ENCODE measurements at places on chromosomes 12 and 14.

DNA sequence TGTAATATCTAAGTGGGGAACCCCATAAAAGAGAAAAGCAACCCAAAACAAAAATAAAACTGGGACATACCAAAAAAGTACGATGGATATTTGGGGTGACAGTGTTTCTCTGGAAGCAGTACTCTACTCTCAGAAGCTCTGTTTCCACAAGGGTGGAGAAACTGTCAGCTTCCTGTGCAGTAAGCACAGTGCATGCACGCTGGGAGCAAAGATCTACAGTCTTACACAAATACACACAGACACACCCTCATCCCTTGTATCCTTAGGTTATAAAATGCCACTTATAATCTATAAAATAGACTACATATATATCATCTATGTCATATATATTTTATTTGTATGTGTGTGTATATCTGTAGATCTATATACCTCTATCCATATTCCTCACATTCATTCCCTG lies 225.8 kb upstream of the SOX5 start:
- no peak for DNase-seq

GRCh38 chr14:33510991-33511390 lies 439.9 kb downstream of the EGLN3 start:
- no peak for DNase-seq

GRCh38 chr12:49550693-49551252 lies 11.9 kb downstream of the KCNH3 start:
- DNase-seq: no peak

GRCh38 chr14:42224053-42224888 lies 617.6 kb downstream of the LRFN5 start:
- DNase-seq: peak; percentile 61

DNA sequence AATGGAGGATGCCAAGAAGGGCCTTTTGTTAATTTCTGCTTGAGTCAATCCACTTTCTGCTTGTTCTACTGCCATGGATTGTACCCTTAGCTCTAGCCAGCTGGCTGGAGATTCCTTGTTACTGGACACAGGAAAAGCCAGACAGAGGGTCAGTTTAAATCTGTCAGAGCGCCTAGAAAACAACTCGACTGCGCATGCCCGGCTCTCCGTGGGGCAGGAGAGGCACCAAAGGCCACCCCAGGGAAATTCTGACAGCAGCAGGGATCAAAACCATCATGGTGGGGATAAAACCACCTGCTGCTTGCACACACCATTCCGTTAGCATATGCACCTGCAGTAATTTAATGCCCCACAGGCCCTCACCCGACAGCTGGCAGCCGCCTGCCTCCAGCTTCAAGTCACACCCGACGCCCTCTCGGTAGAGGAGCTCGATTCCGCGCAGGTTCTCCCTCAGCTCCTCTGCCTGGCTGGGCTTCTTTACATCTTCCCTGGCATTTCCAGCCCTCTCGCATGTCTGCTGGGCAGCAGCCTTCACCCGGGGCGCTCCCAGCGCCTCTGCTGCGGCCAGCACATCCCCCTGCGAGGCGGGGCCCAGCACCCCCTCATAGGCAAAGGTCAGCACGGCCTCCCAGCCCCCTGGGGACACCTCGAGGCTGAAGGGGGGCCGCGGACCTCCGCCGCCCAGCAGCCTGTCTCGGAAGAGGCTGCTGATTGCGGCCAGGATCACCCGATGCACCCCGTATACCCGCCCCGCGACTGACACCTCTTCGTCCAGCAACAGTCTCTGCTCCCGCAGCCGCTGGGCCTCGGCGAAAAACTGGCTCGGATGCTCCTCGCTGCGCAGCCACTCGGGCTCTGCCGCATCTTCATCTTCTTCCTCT lies 1.0 kb downstream of the KLHL33 start:
- DNase-seq: peak; percentile 53

DNA sequence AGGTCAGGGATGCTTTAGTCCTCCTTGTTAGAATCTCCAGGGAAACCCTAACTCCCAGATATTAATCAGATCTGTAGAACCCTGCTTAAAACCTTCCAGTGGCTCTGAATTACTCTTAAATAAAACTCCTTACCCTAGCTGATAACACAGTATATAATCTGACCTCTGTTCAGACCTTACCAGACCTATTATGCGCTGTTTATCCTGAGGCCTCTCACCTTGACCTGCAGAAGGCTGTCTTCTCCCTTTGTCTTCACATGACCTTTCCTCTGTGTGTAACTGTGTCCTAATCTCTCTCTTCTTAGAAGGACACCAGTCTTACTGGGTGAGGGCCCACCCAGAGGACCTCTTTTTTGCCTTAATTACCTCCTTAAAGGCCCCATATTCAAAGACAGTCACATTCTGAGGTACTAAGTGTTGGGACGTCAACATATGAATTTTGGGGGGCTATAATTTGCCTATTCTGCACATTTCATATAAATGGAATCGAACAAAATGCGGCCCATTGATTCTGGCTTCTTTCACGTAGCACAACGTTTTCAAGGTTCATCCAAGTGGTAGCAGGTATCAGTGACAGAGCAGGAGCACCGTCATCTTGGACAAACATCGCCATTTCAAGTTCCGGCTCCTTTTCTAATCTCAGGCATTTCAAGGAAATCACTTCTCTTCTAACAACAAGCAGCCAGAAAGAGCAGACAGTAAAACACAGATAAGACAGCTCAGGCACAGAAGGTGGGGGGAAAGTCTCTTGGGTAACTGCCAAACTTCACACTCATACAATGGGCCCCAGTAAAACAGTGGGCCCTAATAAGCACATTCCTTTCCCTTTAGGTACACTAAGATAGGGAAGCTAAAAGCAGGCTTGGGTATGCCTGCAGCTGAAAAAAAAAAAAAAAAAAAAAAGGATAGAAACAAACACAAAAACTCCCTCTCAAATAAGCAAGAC lies 200.2 kb upstream of the NUDT4 start:
- DNase-seq: no peak

DNA sequence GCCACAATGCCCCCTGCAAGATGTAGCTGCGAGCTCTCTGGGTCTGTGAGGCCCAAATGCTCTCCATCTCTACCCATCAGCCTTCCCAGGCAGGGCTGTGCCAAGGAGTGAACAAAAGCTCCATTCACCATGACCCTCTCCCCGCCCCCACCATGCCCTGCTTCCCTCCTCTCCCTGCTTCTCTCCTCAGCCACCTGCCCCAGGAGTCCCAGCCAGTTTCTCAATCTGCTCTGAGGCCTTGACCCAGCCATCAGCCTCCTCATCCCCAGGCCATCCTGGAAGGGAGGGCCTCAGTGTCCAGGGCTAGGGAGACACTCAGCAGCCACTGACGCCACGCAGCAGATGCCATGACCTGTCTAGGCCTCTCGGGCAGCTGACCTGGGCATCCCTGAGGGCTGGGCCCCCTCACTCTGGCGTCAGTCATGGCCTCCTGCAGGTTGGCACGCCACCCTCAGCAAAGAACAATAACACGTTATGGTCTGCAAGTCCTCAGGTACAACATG lies 8.5 kb upstream of the KRT5 start:
- no peak for DNase-seq

GRCh38 chr12:97837401-97837800 lies 374.8 kb downstream of the RMST start:
- DNase-seq: peak; percentile 26

GRCh38 chr12:12954356-12954755 lies 2.4 kb upstream of the GPRC5D start:
- peak; percentile 10 for DNase-seq

- DNase-seq: no peak
Observed at GRCh38 chr14:64536488-64537245, 3.9 kb upstream of the HSPA2 start.

DNA sequence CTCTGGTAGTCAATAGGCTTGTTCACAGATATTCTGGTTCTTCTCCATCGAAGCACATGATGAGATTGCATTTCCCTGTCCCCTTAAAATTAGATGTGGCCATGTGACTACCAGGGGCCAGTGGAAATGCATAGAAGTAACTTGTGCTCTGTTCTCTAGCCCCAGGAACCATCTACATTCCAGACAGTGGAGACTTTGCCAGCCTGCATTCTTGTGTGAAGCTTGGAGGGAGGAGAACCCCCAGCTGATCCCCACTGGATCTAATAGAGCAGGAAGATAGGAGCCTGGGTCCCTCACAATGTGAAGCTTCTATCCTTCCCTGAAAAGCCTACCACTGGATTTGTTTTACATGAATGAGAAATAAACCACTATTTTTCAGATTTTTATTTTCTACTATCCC lies 130.1 kb downstream of the KITLG start:
- DNase-seq: no peak

DNA sequence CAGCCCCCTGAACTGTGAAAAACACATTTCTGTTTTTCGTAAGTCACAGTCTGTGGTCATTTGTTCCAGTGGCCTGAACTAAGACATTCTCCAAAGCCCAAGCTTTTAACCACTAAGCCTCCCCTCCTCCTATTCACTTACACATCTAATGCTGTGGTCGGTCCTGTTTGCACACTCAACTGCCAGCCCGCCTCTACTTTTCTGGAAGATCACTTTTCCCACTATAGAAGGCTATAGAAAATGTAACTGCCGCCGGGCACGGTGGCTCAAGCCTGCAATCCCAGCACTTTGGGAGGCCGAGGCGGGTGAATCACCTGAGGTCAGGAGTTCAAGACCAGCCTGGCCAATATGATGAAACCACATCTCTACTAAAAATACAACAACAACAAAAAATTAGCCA lies 524.7 kb upstream of the TMEM132C start:
- no peak for DNase-seq

GRCh38 chr12:82971584-82971983 lies 284.9 kb downstream of the TMTC2 start:
- no peak for DNase-seq

DNA sequence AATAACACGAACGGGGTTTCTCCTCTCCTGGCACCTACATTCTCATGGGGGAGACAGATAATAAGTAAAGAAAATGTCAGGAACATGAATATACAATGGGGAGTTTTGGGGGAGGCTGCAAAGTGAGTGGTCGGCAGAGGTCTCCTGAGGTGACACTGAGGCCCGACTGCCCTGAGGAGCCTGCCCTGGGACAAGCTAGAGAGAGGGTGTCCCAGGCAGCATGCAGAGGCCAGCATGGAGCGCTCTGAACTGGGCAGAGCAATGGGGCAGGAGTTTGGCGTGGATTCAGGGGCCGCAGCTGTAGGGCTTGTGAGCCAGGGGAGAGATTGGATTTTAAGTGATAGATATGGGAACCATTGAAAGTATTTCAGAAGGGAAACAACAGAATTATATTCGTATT lies 320.5 kb downstream of the CACNA1C start:
- no peak for DNase-seq

- DNase-seq: peak; percentile 2
Observed at GRCh38 chr14:96038558-96038919, 623 bp upstream of the C14orf132 start.

DNA sequence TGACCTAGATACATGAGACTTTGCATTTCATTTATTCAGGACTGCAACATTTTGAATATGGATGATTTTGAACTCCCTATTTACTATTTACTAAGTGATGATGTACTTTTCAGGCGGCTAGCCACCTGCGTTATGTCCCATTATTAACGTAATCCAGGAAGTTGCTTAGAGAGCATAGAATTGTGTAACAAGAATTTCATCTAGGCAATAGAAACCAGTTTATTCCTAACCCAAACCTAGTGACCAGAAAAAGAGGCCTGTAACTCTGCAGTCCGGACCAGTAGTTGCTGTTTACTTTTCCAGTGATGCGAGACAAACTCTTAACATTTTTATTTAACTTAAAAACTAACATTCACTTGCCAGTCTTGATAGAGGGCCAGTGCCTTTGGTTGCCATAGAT lies 12.3 kb downstream of the NUDT4 start:
- DNase-seq: no peak

DNA sequence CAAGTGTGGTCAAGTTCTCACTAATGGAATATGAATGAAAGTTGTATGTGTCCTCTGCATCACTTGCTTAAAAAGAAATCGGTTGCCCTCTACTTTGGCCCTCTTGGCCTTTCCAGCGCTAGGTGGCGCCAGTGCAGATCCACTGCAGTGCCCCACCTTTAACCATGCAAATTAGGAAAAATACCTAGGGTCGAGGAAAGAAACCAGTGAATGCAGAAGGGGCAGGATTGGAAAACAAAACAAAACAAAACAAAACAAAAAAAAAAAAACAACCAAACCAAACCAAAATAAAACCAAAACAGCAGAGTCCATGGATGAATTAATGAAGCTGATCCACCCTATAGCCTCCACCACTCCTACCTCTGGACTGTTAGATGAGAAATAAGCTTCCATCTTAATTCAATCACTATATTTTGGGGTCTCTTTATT lies 12.9 kb upstream of the NEMF start:
- peak; percentile 76 for DNase-seq

DNA sequence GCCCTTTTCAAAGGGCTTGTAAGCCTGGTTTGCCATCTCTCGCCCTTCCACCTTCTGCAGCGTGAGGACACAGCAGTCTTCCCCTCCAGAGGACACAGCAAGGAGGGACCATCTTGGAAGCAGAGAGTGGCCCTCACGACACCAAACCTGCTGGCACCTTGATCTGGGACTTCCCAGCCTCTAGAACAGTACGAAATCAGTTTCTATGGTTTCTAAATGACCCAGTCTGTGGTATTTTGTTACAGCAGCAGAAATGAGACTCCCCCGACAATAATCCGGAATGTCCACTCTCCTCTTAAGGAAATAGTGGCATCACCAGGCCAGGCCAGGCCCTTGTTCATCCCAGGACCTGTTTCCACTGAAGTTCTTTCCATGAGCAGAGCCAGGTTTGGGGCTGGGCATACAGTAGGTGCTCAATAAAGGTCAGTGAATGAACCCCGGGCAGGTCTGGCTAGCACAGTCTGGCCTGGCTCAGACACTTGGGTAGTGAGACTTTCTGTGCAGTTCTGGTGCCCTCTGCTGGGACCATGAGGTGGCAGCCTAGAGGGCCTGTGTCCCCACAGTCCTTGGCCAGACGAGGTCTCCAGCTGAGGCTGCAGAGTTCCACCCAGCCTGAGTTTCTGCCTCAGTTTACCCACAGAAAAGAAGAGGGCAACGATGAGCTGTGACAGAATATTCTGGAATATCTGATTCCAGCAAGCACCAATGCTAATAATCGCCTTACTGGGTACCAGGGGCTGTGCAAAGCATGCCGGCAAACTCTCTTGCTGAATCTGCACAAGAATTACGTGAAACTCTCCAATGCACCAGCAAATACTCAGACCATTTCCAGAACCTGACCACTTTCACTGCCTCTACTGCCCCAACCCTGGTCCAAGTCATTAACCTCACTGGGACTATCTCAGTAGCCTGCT lies 14.0 kb downstream of the ABCB9 start:
- DNase-seq: peak; percentile 77

GRCh38 chr14:91901449-91902226 lies 34.3 kb upstream of the TC2N start:
- no peak for DNase-seq

- no peak for DNase-seq
Observed at GRCh38 chr12:91108196-91108755, 3.0 kb downstream of the LUM start.

- DNase-seq: no peak
Observed at GRCh38 chr14:73700325-73700724, 13.9 kb downstream of the PNMA1 start.

DNA sequence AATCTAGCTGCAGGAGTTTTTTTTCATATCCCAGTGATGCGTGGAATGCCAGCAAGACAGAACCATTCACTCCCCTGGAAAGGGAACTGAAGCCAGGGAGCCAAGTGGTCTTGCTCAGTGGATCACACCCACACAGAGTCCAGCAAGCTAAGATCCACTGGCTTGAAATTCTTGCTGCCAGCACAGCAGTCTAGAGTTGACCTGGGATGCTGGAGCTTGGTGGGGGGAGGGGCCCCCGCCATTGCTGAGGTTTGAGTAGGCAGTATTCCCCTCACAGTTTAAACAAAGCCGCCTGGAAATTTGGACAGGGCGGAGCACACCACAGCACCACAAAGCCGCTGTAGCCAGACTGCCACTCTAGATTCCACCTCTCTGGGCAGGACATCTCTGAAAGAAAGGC lies 86.9 kb upstream of the STXBP6 start:
- peak; percentile 84 for DNase-seq

- no peak for DNase-seq
Observed at GRCh38 chr14:69694730-69695281, 72.1 kb upstream of the SRSF5 start.

All from thyroid gland (tissue), 4 donors.